ENCODE measurements at places on chromosomes 3 and 15. TPM values are rescaled to one million over a fixed set of nuclear protein-coding genes. Genes with fewer than 3 reads are reported as not detected.

DNA sequence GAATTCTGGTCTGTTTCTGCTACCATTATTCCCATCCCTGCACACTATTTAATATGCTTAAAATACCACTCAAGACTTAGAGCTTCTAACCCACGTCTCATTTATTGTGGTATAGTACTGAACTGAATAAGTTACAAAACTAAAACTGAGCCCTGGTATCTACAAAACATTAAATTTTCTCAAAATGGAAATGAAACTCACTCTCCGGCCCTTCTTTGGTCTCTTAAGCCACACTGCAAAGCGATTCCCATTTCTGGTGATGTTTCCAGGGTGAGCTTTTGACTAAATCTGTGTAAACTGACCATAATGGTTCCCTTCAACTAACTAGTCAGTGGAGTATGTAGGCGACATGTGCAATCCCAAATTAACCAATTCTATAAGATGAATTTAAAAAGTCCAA is 18.6 kb downstream of the KPNA4 start:
- H3K4me1 ChIP-seq = peaks cover 28% of the 10 kb centered on the region
- no peak for DNase-seq
- H3K27ac ChIP-seq = no peak overlapping the region
- H3K27me3 ChIP-seq = no peaks in the 10 kb centered on the region
- H3K36me3 ChIP-seq = no peaks in the 10 kb centered on the region

GRCh38 chr3:16482770-16483531 is 30.5 kb downstream of the RFTN1 start:
- peaks cover 36% of the 10 kb centered on the region for H3K4me1 ChIP-seq
- H3K4me3 ChIP-seq = no peak overlapping the region
- no peak overlapping the region for H3K27ac ChIP-seq

- H3K36me3 ChIP-seq = no peaks in the 10 kb centered on the region
- no peak for DNase-seq
- H3K27me3 ChIP-seq = no peaks in the 10 kb centered on the region
Observed at GRCh38 chr3:180295811-180296210, 259.1 kb upstream of the PEX5L start.

DNA sequence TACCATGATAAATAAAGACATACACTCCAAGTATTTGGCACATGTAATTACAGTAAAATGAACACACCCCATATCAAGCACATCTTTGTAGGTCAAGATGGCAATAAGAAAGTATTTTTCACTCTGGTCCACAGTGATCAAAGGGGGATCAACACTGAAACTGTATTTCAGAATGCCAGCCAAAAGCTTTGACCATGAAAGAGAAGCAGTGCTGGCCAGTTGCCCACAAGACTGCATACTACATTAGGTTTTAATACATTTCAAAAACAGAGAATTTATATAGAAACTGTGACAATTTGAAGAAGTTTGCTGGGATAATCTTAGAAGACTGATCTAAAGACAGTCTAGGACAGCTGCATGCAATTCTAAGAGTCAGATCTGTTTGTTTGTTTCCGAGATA is 1035.3 kb downstream of the FHIT start:
- H3K4me3 ChIP-seq = no peak overlapping the region
- H3K27ac ChIP-seq = no peak overlapping the region
- H3K27me3 ChIP-seq = no peaks in the 10 kb centered on the region

GRCh38 chr3:42572278-42572677 is 9.5 kb downstream of the SEC22C start:
- DNase-seq = no peak
- peaks cover 32% of the 10 kb centered on the region for H3K36me3 ChIP-seq
- H3K27me3 ChIP-seq = no peaks in the 10 kb centered on the region
- no peak overlapping the region for H3K27ac ChIP-seq
- no peaks in the 10 kb centered on the region for H3K4me1 ChIP-seq
- H3K4me3 ChIP-seq = no peak overlapping the region

- no peaks in the 10 kb centered on the region for H3K27me3 ChIP-seq
- H3K36me3 ChIP-seq = no peaks in the 10 kb centered on the region
- H3K4me3 ChIP-seq = no peak overlapping the region
- DNase-seq = no peak
Observed at GRCh38 chr3:169894110-169894509, 17.3 kb upstream of the SAMD7 start.

DNA sequence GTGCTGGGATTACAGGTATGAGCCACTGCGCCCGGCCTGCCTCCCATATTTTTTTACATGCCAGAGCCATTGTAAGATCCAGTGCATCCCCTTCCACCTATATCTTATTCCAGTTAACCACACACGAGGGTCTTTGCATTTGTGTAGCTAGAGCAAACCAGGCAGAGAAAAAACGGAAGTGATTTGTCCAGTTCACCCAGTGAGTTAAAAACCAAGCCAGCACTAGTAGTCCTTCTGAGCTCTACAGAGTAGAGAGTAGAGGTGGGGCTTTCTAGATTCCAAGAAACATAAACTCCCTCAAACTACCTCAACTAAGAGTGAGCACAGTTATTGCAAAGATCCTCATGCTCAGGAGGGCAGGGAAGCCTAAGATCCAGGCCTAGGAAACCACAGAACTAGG is 34.7 kb downstream of the TMEM158 start:
- DNase-seq = no peak
- H3K4me3 ChIP-seq = no peak overlapping the region
- H3K27ac ChIP-seq = no peak overlapping the region

DNA sequence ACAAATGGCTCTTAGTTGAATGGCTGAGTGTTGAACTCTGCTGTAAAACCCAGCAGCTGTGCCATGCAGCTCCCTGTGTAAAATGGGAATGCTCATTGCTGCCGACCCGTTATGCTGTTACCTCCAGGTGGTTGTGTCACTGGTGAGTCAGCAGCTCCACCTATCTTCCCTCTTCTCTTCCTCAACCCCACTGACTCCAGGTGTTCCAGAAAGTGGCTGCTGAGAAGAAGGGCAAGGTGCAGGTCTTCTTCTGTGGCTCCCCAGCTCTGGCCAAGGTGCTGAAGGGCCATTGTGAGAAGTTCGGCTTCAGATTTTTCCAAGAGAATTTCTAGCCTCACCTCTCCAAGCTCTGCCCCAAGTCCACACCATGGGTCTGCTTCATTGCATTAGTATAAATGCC is 41.9 kb downstream of the NOX5 start:
- no peak overlapping the region for H3K4me3 ChIP-seq
- no peaks in the 10 kb centered on the region for H3K36me3 ChIP-seq
- H3K27me3 ChIP-seq = no peaks in the 10 kb centered on the region
- no peak for DNase-seq
- peaks cover 16% of the 10 kb centered on the region for H3K4me1 ChIP-seq

- no peak for DNase-seq
- H3K27me3 ChIP-seq = no peaks in the 10 kb centered on the region
- no peak overlapping the region for H3K4me3 ChIP-seq
- no peaks in the 10 kb centered on the region for H3K4me1 ChIP-seq
- H3K27ac ChIP-seq = no peak overlapping the region
Observed at GRCh38 chr3:144287001-144287400, 315.4 kb downstream of the DIPK2A start.

Gene FAH
- 14.6 TPM for total RNA-seq

Gene SKOR1
- not detected for total RNA-seq

Gene GPR27
- 1.9 TPM for total RNA-seq

All from right atrium auricular region (tissue), 2 donors.